CD4-positive, alpha-beta T cell treated with Interleukin-2 at 100 ng/mL for 4 hours (primary cell): ENCODE measurements at places on chromosomes 6 and 20.
A peak's percentile ranks its signal among the peaks of the same experiment; 100 is the strongest.

DNA sequence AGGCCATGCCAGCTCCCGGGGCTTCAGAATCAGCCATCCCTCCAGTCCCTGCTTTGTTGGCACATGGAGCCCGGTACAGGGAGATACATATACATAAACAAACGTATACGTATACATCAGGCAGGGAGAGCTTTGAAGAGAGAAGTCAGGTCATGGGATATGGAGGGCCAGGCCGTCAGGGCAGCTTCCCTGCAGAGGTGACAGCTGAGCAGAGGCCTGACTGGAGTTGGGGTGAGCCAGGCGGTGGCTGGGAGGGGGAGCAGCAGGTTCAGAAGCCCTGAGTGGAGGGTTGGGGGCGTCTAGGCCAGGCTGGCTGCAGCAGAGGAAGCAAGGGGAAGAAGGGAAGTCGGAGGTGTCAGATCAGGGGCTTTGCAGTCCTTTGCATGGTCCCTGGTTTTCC is 61.7 kb downstream of the STK35 start:
- DNase-seq: no peak

GRCh38 chr6:84103029-84103428 is 69.5 kb downstream of the MRAP2 start:
- DNase-seq: no peak

GRCh38 chr6:15408758-15409157 is 162.9 kb downstream of the JARID2 start:
- DNase-seq: no peak

DNA sequence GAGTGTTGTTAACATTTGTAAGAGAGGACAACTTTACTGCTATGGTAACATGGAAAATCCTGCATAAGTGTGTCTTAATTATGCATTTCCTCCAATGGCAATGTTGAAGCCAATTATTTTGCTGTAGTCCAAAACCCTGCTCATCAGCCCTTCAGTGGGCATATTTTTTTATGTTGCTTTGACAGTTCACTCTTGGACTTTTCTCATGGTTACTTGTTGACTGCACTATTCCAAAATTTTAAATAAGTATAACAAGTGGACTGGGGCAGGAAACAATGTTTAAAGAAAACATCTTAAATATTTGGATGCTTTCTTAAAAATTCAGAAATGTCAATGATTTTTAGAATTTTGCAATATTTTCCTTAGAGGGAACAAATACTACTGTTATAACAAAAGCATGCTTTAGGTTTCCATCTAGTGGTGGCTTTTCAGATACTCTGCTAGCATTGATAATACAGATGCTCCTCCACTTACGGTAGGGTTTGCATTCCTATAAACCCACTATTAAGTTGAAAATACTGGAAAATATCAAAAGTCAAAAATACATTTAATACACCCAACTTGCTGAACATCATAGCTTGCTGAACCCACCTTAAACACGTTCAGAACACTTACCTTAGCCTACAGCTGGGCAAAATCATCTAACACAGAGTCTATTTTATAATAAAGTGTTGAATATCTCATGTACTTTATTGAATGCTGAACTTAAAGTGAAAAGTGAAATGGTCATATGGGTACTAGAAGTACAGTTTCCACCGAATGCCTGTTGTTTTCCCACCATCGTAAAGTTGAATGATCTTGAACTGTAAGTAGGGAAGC is 86.4 kb downstream of the ADGRG6 start:
- DNase-seq: peak; percentile 20

GRCh38 chr6:158103228-158103627 is 64.8 kb downstream of the SERAC1 start:
- no peak for DNase-seq

DNA sequence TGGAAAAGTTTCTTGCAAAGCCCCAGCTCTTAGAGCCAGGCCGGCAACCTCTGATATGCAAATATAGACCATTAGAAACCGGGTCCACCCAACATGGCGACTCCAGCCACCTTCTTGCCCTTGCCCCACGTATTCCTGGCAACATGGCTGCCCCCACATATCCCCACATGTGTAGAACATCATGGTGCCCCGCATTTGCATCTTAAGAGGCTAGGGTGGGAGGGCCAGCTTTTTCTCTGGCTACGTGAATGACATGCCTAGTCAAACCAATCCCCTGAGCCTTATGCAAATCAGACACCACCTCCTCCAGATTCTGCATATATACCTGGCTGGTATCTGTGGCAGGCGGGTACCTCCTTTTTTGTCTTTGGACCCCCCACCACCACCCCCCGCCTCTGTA is 106.1 kb upstream of the PTPRT start:
- DNase-seq: no peak

DNA sequence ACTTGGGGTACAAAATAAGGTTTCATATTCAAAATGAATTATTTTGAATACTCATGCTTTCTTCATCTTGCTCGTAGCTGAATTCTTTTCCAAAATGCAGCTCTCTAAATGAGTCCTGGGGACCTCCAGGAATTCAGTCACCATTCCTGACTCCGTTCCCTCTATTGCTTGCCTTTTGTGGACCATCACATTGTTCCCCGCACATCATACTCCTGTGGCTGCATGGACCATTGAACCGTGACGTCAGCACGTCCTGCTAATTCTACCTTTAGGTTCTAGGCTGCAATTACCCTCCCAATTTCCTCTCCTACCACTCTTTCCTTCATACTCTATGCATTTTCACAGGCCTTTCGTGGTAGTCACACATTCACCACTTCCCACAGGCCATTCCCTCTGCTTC is 173.1 kb upstream of the ID4 start:
- no peak for DNase-seq

DNA sequence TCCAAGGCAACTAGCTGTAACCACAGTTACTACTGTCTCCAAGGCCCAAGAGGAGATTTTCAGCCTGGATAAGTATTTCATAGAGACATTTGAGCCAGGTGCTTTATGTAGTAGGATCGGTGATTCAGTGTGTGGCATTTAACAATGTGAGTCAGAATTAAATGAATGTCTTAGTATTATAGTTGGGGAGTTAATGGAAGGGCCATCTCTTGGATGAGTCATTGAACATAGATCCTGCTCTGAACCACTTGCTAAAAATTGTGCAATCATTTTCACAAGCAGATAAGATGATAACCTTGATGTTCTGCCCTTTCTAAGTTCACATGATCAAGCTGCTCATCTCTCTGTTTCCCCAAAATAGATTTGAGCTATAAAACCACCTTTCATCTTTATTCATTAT is 668.9 kb upstream of the CITED2 start:
- no peak for DNase-seq

DNA sequence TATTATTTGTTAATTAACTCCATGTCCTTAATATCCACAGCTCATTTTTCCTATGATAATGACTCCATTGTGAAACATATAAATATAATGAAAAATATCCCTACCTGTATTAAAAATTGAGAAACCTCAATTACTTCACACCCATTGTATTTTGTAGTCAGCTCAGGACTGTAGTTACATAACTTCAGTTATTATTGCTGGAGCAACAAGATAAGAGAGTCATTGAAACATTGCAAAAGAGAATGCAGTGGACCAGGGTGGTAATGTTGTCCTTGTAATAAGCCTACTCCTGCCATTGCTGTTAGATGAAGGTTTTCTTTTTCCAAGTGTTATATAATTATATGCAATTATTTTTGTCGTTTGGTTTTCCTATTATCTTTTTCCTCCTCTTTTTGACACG is 184.4 kb downstream of the PRL start:
- no peak for DNase-seq

- no peak for DNase-seq
Measured at GRCh38 chr6:86357877-86358276, 579.5 kb upstream of the HTR1E start.

- DNase-seq: no peak
Measured at GRCh38 chr6:30571762-30572082, 480 bp downstream of the ABCF1 start.

- DNase-seq: peak; percentile 87
Measured at GRCh38 chr20:58888521-58889333, 36.2 kb downstream of the GNAS start.

- no peak for DNase-seq
Measured at GRCh38 chr6:137880746-137881521, 13.9 kb downstream of the TNFAIP3 start.

- no peak for DNase-seq
Measured at GRCh38 chr20:52614051-52614863, 357.9 kb upstream of the TSHZ2 start.

- no peak for DNase-seq
Measured at GRCh38 chr6:36906539-36907325, 21.0 kb downstream of the C6orf89 start.

DNA sequence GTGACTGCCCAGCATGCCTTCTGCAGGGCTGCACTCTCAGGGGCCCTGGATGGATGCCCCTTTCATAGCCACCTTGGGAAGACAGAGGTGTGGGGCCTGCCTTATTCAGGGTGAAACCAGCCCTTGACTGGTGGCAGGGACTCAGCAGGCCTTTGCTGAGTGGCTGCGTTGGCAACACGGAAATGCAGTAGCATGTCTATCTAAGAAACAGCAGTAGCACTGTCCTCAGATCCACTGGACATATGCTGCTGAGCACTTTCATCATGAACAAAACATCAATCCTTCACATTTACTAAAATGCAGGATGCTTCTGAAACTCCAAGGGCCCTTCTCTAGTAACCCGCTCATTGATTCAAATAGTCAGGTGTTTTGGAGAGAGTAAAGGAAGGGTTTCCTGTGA is 4.9 kb upstream of the TBXT start:
- no peak for DNase-seq

- DNase-seq: no peak
Measured at GRCh38 chr6:170429450-170429849, 122.9 kb downstream of the FAM120B start.
